ENCODE measurements at places on chromosomes 11 and 22.

DNA sequence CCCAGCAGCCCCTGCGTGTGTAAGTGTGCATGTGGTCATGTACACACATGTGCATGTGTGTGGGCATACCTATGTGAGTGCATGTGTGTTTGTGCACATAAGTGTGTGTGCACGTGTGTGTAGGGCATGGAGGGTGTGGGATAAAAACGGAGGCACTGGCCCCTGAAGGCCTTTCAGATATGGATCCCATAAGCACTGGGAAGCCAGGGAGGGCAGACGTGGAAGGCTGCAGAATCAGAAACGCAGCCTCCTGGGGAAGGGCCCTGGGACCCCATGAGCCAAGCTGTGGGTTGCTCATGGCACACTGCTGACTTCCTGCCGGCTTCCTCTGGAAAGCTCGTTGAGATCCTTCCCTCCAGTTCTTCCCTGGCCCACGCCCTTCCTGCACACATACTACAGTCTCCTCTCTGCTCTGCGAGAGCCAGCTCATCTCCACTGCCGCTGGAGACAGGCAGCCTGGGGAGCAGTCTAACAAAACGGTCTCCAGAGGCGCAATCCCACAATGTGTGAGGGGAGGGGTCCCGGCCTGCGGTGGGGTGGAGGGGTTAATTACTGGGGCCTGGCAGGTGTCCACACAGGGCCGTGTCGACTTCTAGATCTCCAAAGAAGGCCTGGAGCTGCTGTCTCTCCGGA, 435.2 kb upstream of the B3GAT1 start:
- H3K27ac ChIP-seq, result no peak overlapping the region
- no peak overlapping the region for H3K4me3 ChIP-seq
- no peak for DNase-seq

- H3K27ac ChIP-seq, result no peak overlapping the region
- H3K4me1 ChIP-seq, result peaks cover 6% of the 10 kb centered on the region
- H3K27me3 ChIP-seq, result no peaks in the 10 kb centered on the region
- H3K4me3 ChIP-seq, result no peak overlapping the region
- no peaks in the 10 kb centered on the region for H3K36me3 ChIP-seq
These were observed 662.5 kb upstream of the B3GAT1 start for GRCh38 chr11:135074397-135074998.

GRCh38 chr22:29306835-29307595, 565 bp downstream of the GAS2L1 start:
- H3K4me1 ChIP-seq, result peaks cover 19% of the 10 kb centered on the region
- H3K27me3 ChIP-seq, result peaks cover 2% of the 10 kb centered on the region
- peak; percentile 43 for DNase-seq
- no peaks in the 10 kb centered on the region for H3K36me3 ChIP-seq

DNA sequence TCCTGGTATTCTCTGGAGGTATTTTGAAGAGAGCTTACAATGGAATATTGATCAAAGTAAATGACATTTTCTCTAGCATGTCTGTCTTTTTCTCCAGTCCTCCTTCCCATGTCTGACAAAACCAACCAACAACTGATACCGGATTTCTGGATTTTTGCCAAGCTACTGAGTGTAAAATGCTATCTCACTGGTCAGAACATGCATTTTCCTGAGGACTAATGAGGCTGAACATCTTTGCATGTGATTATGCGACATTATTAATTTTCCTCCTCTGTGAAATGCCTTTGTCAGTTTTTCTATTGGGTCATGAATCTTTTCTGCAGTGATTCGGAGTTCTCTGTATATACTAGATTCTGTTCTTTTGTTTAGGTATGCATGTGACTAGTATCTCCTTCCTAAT, 51.4 kb downstream of the CDON start:
- no peak overlapping the region for H3K27ac ChIP-seq
- no peaks in the 10 kb centered on the region for H3K27me3 ChIP-seq
- peaks cover 8% of the 10 kb centered on the region for H3K4me1 ChIP-seq
